ENCODE measurements at places on chromosomes 3 and 15. TPM values are rescaled to one million over a fixed set of nuclear protein-coding genes. Genes with fewer than 3 reads are reported as not detected.
A peak's percentile ranks its signal among the peaks of the same experiment; 100 is the strongest.

- no peak for DNase-seq
These were observed 20.8 kb upstream of the APH1B start for GRCh38 chr15:63256433-63257274.

DNA sequence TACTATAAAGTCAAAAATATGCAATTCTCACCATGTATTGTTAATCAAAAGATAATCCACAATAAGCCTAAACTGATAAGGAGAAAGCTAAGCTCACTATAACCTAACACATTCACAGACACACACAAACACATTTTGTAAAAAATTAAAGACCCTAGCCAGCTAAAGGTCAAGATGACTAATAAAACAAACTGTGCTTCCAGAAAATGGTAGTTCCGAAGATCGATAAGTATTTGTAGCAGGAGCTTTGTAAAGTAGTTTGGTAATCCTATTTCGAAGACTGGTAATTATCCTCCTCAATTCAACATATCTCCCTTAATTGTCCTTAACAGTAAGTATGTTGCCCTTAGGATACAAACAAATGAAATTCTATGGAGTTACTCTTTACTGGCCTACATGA lies 62.9 kb upstream of the CHMP2B start:
- DNase-seq: no peak

DNA sequence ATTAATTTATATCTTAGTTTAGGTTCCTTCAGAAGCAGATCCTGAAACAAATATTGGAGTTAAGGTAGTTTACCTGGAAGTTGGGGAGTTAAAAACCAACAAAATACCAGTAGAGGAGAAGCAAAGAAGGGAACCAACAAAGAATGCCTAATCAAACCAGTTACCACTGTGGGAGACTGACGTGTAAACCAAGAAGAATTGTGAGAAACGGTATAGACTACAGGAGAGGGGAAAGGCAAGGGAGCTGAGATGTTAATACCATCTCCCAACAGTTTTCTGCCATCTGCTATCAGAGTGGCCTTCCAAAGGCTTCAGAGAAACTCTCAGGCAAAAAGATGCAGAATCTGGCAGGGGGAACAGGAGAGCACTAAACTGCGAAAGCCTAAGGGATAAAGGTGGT lies 53.5 kb downstream of the BFSP2 start:
- no peak for DNase-seq

DNA sequence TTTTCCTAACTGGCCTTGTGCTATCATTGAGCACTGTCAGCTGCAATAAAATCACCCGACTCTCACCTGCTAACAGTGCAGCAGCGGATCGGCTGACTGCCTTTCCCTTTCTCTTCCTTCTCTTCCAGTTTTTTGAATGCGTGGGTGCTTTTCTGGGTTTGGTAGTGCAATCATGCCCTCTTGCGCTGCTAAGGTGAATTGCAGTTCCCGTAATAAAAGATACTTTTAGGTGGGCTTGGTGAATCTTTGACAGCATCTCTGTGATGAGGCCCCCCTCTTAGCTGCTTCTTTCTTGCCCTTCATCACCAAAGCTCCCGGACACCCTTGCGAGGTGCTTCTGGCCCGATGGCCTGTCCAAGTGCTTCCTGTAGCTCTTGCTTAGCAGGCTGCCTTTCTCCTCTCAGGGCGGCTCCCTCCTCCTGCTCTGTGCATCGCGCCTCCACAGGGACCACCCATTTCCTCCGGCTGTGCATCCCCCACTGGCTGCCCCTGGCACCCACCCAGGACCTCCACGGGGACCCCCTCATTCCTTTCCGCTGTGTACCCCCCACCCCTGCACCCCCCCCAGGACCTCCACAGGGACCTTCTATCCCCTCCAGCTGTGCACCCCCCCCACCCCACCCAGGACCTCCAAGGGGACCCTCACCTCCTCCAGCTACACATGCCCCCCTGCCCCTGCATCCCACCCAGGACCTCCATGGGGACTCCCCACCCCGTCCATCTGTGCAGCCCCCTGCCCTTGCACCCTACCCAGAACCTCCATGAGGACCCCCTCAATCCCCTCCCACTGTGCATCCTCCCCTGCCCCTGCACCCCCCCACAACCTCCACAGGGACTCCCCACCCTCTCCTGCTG lies 50.8 kb upstream of the RPL32 start:
- DNase-seq: peak; percentile 63

DNA sequence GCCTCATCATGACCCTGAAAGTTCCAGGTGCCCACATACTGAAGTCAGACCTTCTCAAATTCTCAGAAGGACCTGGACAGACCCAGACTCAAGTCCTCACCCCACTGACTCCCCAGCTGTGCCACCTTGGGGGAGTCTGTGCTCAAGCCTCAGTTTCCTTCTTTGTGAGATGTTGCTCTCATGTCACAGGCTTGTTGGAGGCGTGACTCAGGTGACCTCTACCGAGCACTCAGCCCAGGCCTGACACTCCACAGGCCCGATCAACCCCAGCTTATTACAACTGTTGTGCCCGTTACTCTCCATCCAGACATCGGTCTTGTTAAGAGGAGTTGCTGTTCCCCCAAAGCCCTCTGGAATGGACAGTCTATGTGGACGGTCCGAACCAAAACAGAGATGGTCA lies 276.1 kb upstream of the LYSMD4 start:
- DNase-seq: no peak

DNA sequence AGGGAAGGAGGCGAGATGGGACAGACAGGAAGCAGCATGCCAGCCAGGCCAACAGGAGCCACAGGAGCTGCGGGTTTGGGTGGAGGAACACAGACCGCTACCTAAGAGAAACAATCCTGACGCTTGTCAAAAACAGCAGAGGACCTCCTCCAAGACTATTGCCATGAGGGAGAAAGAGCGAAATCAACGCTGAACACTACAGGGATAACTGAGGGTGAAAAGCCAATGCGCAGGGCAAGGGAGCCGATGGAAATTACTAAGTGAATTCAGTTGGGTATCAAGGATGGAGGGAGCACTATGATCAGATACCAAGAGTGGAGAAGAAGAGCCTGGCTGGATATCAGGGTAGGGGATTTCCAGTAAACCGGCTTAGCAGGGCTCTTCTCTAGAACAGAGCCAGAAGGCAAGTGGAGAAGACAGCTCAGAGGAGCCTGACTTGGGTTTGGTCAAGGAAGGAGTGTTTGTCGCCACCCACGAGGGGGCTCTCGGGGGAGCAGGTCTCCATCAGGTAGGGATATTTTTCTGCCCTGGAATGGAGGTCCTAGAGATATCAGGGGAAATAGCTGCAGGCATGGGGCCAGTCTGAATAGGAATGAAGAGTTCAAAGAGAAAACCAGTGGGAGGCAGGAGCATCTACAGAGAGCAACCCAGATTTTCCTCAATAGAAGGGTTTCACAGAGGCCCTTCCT lies 48.4 kb downstream of the SLC41A3 start:
- DNase-seq: no peak

DNA sequence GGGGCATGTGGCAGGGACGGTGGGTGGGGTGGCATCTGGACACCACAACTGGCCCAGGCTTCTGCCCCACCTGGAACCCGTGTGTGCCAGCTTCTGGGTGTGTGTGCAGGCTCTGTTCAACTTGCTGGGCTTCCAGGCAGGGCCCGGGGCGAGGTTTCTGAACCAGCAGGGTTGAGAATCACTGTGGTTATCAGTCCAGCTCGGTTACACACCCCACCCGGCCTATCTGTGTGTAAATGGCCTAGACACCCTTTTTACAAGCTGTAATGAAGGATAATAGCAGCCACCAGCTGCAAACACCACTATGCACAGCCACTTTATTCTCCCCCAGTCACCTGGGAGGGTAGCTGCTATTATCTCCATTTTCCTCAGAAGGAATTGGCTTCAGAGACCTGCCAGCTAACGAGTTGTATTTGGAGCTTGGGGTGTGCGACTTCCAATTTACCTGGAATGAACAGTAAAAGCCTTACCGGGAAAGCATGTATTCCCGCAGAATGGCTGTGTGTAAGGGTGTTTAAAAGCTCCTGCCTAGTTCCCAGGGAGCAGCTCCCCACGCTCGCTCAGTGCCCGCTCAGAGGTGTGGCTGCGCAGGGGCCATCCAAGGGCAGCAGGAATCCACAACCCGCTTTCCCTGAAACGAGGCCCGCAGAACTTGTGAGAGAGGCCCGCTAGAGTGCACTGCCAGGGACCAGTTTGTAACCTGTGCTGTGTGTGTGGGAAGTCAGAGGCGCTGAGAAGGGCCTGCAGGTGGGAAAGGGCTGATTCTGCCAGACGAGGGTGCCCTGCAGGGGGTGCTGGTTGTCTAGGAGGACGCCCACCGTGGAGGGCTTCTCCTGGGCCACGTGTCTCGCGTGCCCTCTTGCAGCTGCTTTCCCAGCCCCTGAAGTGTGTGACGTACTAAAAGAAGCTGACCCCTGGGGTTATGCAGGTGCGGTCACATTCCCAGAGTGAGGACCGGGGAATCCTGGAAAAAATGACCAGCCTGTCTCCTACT lies 83.5 kb downstream of the C3orf70 start:
- no peak for DNase-seq

DNA sequence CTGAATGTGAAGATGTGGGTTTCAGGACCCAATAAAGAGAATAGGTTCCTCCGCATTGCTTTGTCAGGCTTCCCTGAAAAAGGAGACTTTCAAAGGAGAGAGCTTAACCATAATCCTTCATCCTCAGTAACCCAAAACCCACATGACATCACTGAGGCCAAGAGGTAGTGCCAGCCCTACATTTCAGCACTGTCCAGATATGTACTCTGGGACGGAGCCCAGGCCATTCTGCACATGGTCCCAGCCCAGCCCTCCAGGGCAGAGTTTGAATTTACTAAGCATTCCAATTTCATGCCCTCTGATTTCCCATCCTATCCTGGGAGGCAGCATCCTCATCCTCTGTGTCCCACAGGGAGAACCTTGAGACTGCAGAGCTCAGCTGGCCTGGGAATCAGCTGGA lies 210.5 kb downstream of the GABRB3 start:
- no peak for DNase-seq

DNA sequence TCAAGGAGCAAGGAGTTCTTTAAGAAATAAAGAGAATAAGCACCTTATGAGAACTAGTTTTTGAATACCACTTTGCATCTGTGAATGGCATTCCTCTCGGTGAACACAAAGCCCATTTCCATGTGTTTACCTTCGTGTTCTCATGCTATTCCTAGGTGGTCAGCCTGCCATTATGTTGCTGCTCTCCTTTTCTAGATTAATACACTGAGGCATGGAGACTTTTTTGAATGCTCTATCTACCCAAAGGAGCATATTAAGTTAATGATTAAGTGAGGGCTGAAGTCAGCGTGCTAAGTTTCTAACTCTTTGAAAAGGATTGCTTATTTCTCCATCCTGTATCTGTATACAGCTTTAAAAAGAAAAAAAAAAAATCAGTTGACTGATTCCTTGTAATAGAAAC lies 394.5 kb downstream of the MECOM start:
- no peak for DNase-seq

DNA sequence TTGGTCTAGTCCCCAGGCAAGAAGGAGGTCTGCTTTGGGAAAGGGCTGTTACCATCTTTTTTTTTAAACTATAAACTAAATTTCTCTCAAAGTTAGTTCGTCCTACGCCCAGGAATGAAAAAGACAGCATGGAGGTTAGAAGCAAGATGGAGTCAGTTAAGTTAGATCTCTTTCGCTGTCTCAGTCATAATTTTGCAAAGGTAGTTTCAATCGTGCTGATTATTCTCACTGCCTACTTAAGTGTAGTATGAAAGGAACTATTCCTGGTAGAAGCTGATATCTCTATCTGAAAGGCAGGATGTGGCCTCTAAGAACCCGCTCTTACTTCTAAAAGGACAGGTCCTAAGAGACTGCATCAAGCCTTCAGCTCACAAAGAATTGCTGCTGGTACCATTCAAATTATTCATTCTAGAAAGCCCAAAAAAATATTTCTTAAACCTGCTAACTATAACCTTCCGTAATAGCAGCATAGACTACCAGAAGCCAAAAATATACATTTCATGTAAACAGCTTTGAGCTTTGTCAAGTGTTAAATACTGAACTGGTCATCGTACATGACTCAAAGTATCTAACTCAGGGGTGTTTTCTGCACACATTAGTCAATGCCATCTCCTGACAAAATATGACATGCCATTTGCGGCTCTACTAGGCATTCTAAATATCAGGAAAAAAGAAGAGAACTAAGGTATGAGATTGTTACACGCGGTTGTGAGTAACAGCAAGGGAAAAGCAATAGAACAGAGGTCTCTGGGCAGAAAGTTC lies 96.0 kb upstream of the CCDC80 start:
- no peak for DNase-seq

- DNase-seq: no peak
These were observed 55.9 kb downstream of the TRA2B start for GRCh38 chr3:185881926-185882325.

GRCh38 chr3:142104763-142105162 lies 44.6 kb downstream of the TFDP2 start:
- DNase-seq: no peak

GRCh38 chr3:177778633-177779032 lies 581.4 kb upstream of the TBL1XR1 start:
- DNase-seq: no peak

C3orf22 gene
- not detected for total RNA-seq

GP9 gene
- total RNA-seq: not detected

LYSMD4 gene
- 7.6 TPM for total RNA-seq

HACD2 gene
- 27.9 TPM for total RNA-seq

P2RY12 gene
- not detected for total RNA-seq

CLK3 gene
- 118 TPM for total RNA-seq

SI gene
- total RNA-seq: not detected

CMTM8 gene
- 11.6 TPM for total RNA-seq

SPTBN5 gene
- total RNA-seq: 1.6 TPM

HDC gene
- total RNA-seq: 0.55 TPM

A4GNT gene
- not detected for total RNA-seq

DBR1 gene
- total RNA-seq: 22.6 TPM

Measured in activated CD4-positive, alpha-beta memory T cell treated with anti-CD3 and anti-CD28 coated beads for 36 hours (primary cell).